ENCODE measurements at places on chromosomes 2 and 18. TPM values are rescaled to one million over a fixed set of nuclear protein-coding genes. Genes with fewer than 3 reads are reported as not detected.

- no peak for DNase-seq
Measured at GRCh38 chr2:29405707-29406106, 290.5 kb downstream of the CLIP4 start.

DNA sequence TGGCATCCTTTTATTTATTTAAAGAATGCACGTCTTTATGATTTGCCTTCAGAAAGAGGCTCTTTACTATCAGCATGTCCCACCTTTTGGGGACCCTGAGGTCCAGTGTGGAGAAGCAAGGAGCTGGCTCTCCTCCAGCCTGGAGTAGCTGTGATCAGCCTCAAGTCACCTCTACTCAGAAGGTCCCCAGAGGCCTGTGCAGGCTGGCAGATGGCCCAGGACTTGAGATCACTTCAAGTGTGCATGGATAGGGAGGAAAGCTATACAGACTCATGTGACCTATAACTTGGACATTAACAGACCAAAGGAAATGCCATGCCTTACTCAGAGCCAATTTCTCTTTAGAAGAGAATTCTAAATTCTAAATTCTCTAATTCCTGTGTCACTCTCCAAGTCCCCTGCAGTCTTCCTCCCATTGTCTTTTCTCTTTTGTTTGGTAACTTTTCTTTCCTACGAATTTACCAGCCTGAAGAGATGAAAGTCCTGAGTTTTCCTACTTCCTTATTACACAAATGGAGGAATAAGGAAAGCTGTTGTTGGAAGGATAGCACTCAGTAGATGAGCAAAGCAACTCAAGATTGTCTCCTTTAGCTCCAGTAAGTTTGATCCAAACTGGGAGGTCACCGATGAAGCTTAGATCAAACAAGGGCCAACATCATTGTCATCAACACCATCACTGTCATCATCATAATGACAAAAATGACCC, 163.9 kb downstream of the GFPT1 start:
- peak; percentile 55 for DNase-seq

DNA sequence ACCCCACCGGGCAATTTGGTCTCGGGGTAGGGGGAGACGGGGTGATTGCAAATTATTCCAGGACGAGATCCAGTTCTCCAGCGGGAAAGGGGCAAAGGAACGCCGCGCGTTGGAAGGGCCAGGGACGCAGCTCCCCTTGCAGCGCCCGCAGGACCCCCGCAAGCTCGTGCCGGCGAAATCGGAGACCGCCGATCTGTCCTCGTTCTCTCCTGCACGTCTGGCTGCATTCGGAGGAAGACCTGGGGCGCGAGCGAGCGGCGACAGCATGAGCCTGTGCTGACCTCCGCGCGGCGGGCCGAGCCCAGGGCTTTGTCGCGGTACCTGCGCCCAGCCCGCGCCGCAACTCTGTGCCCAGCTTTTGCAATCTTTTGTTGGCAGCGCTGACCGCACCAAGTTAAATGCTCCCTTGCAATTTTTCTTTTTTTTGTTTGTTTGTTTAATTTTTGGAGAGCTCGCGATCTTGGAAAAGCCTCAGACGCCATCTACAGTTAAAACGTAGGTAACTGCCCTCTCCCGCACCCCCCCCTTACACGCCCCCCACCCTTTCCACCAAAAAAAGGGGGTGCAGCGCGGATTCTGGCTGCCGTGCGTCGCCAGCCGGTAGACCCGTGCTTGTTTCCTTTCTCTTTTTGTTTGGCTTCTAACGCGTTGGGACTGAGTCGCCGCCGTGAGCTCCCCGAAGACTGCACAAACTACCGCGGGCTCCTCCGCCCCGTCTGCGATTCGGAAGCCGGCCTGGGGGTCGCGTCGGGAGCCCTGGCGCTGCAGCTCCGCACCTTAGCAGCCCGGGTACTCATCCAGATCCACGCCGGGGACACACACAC, 667 bp downstream of the TRIB2 start:
- peak; percentile 61 for DNase-seq

GRCh38 chr2:2007551-2008501, 263.5 kb upstream of the PXDN start:
- DNase-seq, result no peak

DNA sequence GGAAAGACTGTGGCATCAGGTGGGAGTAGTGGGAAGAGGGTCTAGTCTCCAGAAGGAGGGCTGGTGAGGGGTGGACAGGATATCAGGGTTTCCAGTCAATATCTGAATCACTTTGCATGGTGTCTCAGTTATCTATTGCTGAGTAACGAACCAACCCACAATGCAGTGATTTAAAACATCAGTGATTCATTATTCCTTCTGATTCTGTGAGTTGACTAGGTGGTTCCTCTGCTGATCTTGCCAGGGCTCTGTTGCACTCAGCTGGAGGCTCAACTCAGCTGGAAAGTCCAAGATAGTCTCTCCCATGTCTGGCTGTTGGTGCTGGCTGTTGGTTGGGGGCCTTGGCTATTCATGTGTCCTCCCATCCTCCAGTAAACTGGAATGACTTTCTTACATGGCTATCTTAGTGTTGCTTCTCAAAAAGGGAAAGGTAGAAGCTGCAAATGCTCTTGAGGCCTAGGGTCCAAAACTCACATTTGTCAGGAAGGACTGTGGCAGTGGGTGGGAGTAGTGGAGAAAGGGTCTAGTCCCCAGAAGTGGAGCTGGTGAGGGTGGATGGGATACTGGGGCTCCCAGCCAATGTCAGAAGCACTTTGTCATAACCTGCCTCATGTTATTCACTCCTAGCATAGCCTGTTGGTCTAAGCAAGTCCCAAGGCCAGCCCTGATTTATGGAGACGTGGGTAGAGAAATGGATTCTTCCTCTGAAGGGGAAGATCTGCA, 13.9 kb downstream of the IL1F10 start:
- DNase-seq, result no peak

GRCh38 chr2:149627111-149627801, 39.7 kb upstream of the MMADHC start:
- no peak for DNase-seq

DNA sequence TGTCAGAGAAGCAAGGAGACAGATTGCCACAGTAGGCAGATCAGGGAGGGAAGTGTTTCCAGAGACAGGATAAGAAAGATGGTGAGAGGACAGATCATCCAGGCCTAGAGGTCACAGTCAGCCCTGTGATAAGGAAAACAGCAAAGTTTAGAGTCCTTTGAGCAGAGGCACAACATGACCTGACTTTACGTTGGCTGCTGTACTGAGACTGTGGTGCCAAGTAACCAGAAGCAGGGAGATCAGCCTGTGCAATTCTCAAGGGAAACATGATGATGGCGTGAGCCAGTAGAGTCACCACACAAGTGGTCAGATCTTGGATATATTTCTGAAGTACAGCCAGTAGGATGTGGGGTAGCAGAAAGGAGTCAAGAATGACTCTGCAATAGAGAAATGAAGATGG, 43.7 kb downstream of the SMC6 start:
- no peak for DNase-seq

- no peak for DNase-seq
Measured at GRCh38 chr2:148903294-148903693, 28.3 kb downstream of the KIF5C start.

GRCh38 chr2:88038263-88039105, 17.1 kb downstream of the KRCC1 start:
- peak; percentile 97 for DNase-seq

DNA sequence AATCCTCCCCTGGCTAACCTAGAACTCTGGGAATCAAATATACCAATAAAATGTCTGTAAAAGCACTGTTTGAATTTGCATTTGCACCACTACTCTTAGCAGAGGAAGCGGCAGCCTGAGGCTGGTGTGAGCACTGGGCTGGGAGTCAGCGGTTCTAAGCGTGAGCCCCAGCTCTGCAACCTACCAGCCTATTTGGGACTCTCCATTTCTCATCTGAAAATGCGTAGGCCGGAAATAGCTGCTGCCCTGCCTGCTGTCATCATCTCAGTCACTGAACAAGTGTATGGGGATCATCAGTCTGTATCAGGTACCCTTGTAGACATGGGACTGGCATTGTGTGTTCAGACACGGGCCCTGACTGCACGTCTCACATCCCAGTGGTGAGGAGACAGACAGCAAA, 194.3 kb downstream of the ANKRD30B start:
- no peak for DNase-seq

DNA sequence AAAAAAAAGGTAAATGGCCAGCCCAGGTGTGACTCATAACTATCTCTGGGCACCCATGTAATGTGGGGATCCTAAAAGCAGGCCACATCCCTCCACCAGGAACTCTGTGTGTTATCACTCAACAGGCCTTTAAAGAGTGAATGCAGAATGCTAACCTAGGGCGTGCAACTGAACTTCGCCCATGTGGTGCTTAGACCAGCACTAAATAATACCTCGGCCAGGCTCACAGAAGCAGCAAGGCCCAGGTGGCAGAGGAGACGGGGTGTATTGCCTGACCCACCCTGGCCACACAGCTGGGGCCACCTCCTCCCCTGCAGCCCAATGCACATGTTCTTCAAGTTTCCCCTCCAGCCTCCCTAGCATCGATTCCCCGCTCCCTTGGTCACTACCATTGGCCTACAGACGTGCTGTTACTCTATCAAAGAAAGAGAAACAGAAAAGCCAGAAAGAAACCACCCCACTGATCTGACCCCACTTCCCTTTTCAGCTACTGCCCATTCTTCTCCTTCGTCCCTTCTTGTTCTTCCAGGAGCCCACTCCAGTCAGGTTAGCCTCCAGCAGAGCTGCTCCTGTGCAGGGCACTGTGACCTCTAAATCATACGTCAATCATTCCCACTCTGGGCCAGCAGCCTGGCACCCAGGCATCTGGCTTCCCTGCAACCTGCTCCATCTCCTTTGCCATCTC, 22.0 kb downstream of the FAM178B start:
- DNase-seq, result no peak

DNA sequence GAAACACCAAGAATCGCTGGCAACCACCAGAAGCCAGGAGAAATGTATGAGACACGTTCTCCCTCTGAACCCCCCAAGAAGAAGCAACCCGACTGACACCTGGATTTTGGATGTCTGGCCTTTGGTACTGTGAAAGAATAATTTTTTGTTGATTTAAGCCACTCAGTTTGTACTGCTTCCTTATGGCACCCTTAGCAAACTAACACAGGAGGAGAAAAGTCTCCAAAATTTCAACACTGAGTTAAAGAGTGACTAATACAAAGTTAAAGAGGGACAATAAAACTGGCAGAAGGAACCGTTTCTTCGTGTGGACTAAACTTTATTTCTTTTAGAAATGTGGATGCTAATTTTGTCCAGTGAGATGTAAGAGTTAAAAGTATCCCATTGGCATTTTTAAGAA, 660.9 kb upstream of the LINC00305 start:
- no peak for DNase-seq

- no peak for DNase-seq
Measured at GRCh38 chr18:37613253-37613565, 47.6 kb upstream of the CELF4 start.

DNA sequence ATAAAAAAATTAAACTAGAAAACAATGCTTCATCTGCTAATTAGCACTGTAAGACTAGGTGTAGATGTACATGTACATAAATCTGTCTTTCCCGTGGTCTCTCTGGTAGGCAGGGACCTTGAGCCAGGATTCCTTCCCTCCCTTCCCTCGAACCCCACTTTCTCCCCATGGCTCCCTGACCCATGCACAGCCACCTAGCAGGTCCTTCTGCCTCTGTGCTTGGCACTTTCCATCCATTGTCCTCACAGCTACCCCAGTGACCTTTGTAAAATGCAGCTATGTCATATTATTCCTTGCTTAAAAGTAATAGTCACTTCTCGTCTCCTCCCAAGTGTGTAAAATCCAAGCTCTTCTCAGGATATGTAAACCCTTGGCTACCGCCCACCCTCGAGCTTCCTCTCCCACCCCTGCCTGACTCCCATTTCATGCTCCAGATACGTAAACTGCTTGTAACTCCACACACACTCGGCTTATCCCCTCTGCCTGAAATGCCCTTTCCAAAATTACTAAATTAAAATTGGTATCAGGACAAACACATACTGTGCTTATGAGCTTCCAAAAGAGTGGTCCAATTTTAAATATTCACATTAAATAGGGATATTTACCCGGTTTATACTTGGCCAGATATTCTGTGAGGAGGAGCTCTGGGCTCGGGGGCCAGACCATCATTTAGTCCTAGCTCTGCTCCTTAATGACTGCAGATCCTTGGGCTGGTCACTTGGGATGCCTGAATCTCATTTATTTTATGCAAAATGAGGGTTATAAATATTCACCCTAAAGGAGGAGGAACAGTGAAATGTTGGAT, 54.0 kb upstream of the RALBP1 start:
- no peak for DNase-seq

VPS4B gene
- total RNA-seq, result 31.5 TPM

ANKMY1 gene
- total RNA-seq, result 3.3 TPM

TNFRSF11A gene
- under 0.01 TPM for total RNA-seq

IFIH1 gene
- 1.4 TPM for total RNA-seq

LYPD6 gene
- total RNA-seq, result 0.90 TPM
